ENCODE measurements at places on chromosomes 13 and 19.

DNA sequence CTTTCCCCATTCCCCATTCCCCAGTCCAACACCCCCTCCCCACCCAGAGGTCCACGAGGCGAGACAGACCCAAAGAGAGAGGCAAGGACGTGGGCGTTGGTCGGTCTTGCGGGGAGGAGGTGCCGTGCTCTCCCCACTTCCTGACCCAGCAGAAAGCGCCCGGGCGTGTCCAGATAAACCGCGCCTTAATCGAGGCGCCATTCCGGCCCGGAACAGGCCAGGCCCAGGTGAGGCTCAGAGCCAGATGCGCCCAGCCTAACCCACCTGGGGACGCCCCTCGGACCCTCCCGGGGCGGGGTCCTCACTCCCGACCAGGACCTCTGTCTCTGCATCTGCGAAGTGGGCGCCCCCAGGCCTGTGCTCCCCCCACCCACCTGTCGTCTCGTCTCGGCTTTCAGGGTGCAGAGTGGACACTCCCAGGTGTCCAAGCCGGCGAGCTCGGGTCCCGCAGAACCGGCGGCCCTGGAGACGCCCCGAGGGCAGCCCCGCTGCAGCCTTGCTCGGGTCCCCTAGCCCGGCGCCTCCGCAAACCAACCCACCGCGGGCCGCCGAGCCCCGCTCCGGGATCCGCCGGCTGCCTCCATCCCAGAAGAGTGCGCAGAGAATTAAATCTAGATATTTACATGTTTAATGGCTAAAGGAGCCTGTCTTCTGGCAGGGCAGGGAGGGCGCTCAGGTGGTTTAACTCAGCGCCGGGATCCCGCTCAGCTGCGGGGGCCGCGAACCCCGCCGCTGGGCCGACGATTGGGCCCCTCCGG lies 5.0 kb upstream of the ONECUT3 start:
- no peak for DNase-seq

DNA sequence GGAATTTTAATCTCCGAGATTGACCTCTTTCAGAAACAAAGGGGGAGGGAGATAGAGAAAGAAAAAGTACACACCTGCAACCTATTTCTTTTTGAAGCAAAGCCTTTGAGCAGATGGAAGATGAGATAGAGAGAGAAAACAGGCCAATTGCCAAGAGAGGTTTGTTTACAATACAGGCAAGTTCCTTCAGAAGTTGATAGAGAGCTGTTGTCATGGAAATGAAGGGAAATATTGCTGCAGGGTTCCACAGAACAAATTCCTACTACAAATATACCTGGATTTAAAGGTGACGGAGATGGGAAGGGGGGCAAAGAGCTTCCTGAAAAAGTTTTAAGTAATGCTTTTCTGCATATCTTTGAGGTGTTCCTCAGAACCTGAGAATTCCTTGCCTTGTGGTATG lies 388.4 kb downstream of the NDFIP2 start:
- DNase-seq: no peak

DNA sequence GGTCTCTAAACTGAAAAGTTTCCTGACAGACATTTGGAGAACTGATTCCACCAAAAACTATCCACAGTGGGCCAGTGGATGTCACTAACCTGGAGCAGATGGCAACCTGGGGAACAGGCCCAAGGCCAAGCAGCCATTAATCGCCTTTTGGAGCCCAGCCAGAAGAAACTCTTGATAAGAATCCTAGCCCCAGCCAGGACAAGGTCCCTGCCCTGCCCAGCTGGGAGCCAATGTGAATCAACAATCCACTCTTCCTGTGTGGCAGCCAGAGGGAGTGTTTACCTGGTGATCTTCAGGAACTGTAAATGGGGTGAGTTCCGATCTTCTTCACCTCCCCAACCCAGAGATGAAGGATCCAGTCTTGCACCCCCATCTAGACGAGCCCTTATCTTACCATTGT lies 14.5 kb upstream of the IGSF23 start:
- DNase-seq: no peak

DNA sequence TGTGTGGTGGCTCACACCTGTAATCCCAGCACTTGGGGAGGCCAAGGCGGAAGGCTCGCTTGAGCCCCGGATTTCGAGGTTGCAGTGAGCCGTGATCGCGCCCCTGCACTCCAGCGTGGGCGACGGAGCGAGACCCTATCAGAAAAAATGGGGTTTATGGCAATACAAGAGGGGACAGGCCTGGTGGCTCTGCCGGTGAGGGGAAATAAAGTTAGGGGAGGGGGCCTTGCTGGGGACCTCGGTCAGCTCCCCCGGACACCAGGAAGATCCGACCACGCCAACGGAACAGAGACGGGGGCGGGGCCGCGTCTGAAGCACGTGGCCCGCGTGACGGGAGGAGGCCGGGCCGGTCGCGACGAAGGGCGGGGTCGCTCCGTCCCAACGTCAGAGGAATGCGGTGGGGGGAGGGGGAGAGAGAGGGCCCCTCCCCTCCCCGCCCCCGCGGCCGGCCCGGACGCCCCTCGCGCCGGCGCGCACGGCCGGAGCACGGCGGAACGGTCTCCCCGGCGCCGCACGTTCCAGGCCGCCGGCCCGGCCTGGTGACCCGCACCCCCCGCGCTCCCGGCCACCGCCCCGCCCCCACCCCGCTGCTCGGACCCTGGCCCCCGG lies 1.9 kb upstream of the HNRNPL start:
- peak; percentile 78 for DNase-seq

- no peak for DNase-seq
Observed at GRCh38 chr13:71067165-71067815, 799.7 kb downstream of the DACH1 start.

DNA sequence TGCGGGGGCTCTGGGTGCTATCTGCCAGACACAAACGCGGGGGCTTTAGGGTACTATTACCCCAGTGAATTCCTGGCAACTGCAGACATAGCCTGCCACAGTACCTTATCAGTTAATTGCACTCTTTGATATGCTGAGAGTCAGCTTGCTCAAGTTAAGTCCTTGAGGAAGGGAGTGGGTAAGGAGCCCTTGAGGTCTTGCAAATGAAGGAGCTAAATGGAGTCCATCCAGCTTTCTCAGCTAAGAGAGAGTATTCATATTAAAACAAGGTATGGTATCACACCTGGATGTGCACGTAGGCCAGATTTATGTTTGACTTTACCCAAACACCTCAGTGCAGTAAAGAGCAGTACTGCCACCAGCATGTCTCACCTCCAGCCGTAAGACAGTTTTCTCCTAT lies 11.5 kb upstream of the ZNF606 start:
- DNase-seq: no peak

DNA sequence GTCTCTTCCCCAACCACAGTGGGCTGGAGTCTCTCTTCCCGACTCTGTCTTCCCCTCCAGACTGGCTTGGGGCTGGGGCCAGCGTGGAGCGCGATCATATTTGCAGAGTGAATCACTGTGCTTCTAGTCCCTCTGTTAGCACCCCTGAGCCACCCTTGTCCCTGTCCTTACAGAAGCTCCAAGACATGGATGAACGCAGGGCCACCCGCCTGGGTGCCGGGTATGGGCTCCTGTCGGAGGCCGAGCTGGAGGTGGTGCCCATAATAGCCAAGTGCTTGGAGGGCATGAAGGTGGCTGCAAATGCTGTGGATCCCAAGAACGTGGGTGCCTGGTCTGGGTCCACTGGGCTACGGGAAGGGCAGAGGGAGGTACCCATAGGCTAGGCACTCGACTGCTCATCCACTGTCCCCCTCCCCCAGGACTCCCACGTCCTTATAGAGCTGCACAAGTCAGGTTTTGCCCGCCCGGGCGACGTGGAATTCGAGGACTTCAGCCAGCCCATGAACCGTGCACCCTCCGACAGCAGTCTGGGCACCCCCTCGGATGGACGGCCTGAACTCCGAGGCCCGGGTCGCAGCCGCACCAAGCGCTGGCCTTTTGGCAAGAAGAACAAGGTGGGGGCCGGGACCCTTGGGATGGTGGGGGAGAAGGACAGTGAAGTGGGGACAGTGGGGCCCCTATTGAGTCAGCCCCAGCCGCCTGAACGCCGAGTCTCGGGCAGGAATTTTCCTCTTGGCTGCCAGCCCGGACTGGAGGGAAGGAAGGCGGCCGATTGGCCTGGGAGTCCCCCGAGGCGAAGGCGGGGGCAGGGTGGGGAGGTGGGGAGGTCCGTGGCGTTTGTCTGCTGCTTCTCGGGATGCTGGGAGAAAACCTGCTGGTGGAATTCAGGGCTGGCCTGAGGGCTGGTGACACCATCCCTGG lies 5.2 kb downstream of the TRIP10 start:
- no peak for DNase-seq

- no peak for DNase-seq
Observed at GRCh38 chr13:77351315-77351714, 24.4 kb upstream of the MYCBP2 start.

DNA sequence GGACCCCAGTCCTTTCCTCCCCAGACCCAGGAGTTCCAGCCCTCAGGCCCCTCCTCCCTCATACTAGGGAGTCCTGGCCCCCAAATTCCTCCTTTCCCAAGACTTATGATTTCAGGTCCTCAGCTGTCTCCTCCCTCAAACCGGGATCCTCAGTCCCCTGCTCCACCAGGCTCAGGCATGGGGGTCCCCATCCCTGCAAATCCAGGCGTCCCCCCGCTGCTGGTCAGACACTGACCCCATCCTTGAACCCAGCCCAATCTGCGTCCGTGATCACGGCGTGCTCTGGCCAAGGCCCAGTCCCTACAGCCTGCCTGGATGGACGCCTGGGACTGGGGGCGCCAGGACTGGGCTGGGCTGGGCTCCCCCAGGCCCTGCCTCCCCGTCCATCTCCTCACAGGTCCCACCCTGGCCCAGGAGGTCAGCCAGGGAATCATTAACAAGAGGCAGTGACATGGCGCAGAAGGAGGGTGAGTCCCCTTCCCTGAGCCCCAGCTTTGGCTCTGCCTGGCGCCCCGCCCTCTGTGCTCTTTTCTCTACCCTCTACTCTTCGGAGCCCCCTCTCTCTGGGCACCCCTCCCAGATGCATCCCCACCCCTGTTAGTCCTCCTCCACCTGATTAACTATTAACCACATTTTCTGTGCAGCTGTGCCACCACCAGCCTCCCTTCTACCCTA lies 672 bp downstream of the HPN start:
- no peak for DNase-seq

GRCh38 chr13:100125946-100126345 lies 37.1 kb downstream of the PCCA start:
- DNase-seq: no peak

- DNase-seq: no peak
Observed at GRCh38 chr13:21882766-21883165, 211.9 kb downstream of the FGF9 start.

- DNase-seq: peak; percentile 16
Observed at GRCh38 chr13:113930671-113931637, 42.9 kb downstream of the C13orf46 start.

DNA sequence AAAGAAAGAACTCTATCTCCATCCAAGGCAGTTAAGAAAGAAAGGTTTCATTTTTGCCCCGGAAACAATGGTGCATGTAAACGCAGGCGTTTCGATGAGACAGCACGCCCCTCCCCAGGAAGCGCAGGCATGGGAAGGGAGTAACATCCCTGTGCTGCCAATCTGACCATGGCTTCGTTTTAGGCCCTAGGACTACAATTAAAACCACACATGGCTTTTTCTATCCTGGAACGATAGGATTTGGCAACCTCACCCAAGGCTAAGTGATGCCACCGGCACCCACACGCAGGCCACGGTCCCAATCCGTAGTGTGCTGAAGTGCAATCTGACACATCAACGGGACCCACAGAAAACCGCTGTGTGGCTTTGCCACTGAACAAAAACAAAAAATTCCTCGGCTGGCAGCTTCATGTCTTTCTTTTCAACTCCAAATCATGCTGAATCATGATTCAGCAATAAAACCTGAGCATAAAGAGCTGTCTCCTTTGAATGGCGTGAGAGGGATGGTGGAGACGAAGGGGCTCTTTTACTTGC lies 24.2 kb downstream of the RANBP3 start:
- peak; percentile 4 for DNase-seq

DNA sequence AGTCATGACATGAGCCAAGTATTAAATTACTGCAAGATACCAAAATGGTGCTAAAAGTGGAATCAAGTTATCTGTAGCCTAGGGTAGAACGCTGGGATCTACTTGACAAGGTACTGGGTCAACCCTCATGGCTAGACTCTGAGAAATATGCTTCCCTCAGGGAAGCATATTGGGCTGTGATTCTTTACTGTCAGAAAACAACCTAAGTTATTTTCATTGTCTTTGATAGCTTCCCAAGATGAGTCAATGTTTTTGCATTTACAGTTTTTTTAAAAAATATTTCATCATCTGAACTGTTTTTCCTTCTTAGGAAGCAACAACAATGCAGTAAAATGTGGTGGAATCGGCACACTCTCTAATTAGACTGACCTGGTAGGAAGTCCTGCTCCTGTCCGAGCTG lies 218.0 kb downstream of the RGCC start:
- DNase-seq: no peak

- no peak for DNase-seq
Observed at GRCh38 chr13:99356262-99357091, 49.3 kb upstream of the GPR183 start.

- no peak for DNase-seq
Observed at GRCh38 chr19:28020619-28021258, 1192.2 kb downstream of the UQCRFS1 start.

DNA sequence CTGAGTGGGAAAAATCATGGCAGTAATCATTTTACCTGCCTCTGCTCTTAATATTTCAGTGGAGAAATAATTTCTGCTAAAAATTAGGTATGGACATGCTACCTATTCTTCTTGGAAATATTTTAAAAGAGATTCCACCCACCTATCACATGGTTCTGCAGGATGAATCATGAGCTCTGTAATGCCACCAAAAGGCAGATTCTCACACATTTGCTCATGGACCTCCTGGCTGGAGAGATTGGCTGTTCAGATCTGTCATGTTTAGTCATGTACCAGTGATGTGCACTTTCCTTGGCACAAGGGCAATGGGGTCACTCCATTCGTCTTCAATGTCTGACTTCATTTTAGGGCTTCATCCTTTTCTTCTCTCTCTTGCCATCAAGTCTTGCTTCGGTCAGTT lies 101.8 kb upstream of the MBNL2 start:
- no peak for DNase-seq

DNA sequence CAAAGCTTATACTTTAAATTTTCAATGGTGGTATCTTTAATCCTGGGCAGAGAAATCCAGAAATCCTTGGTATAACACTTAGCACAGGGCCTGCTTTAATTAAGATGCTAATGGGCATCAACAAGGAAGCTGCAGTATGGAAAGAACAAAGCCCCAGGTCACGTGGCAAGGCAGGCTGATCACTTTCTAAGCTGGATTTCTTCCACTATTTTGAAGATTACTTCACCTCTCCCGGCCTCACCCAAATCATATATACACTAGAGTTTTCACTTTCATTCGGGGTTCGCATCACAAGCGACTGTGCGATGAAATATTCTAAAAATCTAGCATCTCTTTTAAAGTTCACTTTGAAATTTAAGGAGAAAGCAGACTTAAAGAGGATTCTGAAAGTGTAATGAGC lies 71.8 kb downstream of the STARD13 start:
- no peak for DNase-seq

- DNase-seq: no peak
Observed at GRCh38 chr13:20336761-20337160, 104.6 kb upstream of the GJB6 start.

DNA sequence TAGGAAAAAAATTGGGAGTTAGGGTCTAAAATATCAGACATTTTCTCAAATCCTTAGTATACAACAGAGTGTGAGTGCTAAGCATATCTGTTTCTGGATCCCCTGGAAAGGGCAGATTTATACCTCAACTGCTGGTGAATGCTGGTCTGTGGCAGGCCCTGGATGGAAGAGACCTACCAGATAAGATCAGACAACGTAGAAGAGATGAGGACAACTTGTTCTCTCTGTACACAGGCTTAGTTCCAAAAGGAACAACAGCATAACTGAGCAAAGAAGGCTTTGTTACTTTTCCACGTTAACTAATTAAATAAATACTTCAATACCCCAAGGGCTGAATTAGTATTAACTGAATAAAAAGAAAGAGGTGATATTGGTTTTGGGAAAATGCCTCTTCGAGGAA lies 1277.3 kb downstream of the SLITRK5 start:
- no peak for DNase-seq

Data from stimulated activated CD8-positive, alpha-beta memory T cell treated with anti-CD3 and anti-CD28 coated beads, Interleukin-15, amount 100 ng/mL, for 1 hour (primary cell).